ENCODE measurements at places on chromosomes 2 and 18.

DNA sequence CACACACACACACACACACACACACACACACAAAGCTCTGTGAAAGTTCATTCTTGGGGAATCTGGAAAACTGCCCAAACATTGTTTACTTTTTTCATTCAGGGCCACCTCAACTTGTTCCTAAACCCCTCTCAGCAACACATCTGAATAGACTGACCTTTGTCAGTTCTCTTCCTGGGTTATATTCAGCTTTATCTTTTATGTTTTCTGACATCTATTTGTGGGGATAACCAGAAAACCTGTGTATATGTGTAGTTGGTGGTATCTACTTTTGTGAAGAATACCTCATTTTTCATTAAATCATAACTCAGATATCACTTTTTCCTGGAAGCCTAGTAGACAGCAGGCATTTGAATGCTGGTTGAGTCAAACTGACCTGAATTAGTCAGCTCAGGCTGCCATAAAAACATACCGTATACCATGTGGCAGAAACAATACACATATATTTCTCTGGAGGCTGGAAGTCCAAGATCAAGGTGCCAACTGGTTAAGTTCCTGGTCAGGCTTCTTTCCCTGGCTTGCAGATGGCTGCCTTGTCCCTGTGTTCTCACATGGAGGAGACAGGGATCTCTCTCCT lies 11.0 kb upstream of the RNF144A start:
- DNase-seq, result no peak

DNA sequence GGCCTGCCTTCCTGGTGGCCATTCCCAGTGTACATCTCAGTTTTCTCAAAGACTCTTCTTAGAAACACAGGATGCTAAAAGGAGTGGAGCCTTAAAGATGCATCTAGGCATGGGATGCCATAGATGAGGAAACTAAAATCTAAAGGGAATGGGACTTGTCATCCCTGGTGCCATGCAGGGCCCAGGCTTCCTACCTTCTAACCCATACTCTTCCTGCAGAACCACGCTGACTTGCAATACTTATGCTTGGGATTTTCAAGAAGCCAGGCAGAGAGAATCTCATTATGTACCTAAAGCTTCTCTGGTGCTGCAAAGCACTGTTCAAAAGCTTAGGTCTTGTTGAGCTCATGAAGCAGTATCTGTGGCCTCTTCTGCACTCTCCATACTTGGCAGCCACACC lies 329.1 kb downstream of the CYRIA start:
- DNase-seq, result no peak

DNA sequence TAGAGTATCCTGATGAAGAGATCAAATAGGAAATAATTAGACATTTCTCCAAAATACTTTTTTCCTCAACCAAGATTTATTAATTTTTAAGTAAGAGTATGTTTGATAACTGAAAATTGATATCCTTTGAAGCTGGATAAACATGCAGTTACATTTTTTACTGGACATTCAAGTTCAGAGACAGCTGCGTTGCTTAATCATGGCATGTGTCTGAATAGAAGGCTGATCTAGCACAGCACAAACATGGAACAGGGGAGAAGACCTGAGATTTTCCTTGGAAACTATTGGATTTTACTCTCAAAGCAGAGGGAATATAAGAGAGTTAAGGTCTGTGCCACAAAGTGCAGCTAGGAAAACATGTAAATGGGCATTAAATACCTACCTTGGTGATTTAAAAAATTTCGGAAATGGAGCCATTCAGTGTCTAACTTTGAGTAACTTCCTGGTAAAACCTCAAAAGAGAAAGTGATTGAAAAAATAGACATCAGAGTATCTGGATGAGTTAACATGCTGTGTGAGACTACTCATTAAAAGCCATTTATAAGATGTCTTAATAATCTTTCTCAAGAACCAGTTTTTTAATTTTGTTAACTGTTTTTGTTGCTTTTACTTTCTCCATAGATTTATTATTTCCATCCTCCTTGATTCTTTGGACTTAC lies 31.8 kb downstream of the CRIM1 start:
- DNase-seq, result no peak

GRCh38 chr2:46831869-46832265 lies 83.7 kb downstream of the MCFD2 start:
- no peak for DNase-seq

DNA sequence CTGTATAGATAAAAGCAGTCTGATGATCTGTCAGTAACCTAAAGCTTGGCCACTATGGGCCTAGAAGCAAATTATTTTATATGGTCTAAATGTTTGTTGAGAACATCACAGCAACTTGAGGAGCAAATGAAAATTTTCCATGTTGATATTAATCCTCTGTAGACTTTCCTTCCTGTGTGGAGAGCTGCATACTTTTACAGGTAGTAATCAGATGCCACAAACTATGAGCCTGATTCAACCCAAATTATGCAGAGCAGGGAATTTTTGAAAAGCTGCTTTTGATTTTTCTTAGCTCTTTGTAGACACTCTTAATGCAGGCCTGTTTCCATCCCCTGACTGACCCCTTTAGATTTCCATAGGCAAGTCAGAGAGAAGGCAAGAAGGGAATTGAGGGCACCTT lies 17.3 kb downstream of the PAX3 start:
- DNase-seq, result no peak

DNA sequence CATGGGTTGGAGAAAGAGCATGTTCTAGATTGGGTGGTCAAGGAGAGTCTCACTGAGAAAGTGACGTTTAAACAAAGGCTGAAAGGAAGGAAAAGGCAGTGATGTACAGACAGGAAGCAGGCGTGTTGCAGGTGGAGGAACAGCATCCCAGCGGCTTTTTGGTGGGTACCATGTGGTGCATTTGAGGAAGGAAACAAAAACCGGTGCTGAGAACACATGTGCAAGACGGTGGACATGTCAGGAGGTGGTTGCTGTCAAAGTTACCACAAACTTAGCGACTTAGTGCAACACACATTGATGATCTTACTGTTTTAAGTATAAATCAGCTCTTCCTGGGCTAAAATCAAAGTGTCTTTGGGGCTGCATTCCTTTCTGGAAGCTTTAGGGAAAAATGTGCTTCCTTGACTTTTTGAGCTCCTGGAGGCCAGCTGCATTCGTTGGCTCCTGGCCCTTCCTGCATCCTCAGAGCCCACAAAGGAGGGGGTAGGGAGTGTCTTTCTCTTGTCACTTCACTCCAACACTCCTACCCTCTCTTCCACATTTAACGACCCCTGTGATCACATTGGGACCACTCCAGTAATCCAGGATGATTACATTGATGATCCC lies 380.6 kb downstream of the FBXO15 start:
- no peak for DNase-seq

DNA sequence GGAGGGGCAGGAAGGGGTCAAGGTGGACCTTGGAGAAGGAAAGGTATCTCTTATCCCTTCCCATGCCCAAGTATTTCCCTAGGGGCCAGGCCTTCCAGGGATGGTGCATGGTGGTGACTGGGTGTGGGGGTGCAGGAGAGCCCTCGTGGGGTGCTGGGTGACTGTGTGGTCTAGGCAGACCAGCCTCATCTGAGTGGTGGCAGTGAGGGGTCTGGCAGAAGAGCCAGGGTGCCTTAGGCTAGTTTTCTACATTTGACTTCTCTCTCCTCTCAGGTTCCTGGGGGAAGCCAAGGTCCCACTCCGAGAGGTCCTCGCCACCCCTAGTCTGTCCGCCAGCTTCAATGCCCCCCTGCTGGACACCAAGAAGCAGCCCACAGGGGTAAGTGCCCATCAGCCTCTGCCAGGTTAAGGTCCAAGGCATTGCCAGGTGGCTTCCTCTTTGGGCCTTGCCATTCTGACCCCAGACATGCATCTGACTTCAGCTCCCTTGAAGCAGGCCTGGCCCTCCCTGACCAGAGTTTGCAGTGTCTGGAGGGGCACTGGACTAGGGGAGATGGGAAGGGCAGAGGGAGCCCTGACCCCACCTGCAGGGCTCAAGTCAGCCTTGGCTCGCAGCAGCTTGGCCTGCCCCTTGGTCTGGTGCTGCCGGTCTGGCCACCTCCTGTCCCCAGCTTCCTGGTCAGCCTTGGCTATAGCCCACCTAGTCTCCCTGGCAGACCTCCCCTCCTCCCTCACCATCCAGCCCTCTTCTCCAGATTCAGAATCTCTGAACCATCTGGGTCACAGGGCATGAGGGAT lies 49.8 kb downstream of the DYSF start:
- DNase-seq, result no peak

DNA sequence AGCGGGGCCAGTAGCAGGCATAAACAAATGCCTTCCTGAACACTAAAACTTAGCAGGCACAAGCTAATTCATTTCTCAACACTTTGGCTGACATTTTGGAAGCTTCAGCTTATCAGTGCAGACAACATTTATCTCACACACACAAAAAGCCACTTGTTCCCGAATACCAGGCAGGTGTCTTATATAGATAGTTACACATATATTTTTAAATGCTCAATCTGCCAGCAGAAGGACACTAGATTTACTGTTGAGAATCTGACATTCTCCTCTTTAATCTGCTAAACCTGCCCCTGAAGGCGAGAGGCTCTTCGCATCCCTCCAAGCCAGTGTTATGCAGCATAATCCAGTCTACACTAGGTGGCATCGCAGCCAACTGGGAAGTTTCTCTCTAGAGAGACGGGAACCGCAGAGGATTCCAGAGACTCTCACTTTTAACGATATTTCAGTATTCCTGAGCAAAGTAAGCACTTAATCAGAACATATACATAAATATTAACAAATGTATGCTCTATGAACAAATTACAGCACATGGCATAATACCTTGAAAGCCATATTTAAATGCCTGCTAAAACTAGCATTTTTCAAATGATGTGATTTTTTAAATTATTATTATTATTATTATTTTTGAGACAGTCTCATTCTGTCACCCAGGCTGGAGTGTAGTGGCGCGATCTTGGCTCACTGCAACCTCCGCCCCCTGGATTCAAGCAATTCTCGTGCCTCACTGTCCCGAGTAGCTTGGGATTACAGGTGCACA lies 90.2 kb upstream of the SCG2 start:
- DNase-seq, result peak; percentile 4

DNA sequence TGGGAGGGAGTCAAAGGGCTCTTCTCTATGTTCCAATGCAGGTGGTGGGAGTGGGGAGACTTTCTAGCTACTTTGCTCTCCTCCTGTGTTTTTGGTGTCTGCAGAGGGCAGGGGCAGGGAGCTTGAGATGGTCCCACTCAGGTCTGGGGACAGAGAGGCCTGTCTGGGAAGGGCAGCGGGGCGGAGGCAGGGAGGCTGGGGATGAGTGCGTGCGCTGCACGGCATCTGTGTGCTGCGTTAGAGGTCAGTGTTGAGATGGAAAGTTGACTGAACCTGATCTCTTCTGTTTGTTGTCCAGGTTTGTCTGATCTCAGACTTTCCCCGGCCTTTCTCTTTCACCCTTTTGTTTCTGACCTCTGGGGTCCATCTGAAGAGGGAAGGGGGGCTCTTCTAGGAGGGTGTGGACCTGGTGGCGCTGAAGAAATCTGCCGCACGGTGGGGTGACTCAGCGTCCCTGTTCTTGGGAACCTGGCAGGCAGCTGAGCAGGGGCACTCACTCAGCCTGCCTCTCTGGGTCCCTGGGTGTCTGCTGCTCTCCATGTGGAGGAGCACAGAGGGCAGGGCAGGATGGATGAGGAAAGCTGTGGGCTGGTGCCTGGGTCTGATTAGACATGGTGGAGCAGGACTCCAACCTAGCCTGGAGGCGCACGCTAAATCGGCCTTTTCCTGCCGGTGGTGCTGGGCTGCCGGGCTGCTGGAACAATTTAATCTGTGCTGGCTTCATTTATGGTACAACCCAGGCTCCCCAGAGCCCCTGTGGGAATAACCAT lies 24.1 kb downstream of the IGFBP2 start:
- DNase-seq, result no peak

GRCh38 chr2:61356261-61356957 lies 114.5 kb downstream of the USP34 start:
- no peak for DNase-seq

DNA sequence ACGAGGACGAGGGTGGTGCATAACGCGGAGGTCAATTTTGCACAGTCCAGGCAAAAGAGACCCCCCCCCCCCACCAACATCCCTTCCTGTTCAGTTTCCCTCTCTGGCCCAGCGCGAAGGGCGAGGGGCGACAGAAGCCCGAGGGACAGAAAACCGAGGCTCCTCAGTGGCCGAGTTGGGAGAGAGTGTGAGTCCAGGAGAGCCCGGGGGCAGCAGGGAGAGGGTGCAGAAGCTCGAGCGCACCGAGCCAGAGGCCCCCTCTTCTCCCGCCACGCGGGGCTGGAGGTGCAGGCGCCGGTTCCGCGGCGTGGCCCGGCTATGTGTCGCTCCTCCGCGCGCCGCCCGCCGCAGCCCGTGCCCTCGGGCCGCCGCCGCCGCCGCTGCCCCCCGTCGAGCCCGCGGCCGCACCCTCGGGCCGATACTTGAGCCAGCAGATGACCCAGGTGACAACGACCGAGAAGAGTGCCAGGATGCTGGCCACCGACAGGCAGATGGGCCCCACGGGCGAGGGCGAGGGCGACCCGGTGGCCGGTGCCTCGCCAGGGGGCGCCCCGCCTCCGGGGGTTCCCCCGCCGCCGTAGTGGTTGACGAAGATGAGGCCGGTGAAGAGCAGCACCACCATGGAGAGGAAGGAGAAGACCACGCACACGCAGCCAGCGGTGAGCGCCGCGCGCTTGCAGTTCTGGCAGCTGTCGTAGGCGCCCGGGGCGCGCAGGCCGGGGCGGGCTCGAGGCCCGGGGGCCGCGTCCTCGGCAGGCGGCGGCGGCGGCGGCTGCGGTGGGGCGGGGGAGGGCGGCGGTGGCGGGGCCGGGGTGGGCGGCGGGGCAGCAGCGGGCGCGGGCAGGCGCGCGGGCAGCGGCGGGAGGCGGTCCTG lies 20.2 kb upstream of the PAX3 start:
- DNase-seq, result peak; percentile 50

GRCh38 chr2:66699793-66700676 lies 265.1 kb downstream of the MEIS1 start:
- no peak for DNase-seq

- no peak for DNase-seq
These were observed 144.3 kb downstream of the MYO3B start for GRCh38 chr2:170322140-170322766.

GRCh38 chr2:220931491-220931890 lies 640.6 kb downstream of the EPHA4 start:
- DNase-seq, result no peak

- no peak for DNase-seq
These were observed 5.2 kb upstream of the TPO start for GRCh38 chr2:1407950-1408675.

- DNase-seq, result no peak
These were observed 45.0 kb downstream of the RTP5 start for GRCh38 chr2:241914542-241914941.

DNA sequence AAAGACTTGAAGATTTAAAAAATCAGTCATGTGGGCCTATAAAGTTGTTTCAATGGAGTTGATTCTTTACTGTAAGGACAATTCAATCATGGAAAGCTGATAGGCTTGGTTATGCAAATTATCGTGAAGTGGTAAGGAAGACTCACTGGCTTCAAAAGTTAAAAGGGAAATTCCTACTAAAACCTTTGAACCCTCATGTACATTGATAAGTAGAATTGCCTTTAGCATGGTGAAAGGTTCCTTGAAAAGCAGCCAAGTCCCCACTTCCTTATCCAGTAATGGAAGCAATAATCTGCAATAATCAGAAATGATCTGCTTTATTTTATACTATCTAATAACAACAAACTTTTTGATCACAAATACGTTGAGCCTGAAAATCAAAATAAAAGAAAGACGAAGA lies 14.4 kb upstream of the CCL20 start:
- DNase-seq, result no peak

Measured in stimulated activated naive CD8-positive, alpha-beta T cell treated with anti-CD3 and anti-CD28 coated beads, Interleukin-15, Interleukin-2, amounts not matched to agents 100 U/mL and 50 U/mL, for 24 hours (primary cell).